ENCODE measurements at places on chromosomes 16 and 17.

GRCh38 chr17:55453839-55454557 is 32.4 kb upstream of the MMD start:
- no peak for DNase-seq

GRCh38 chr16:243348-243747 is 8.7 kb downstream of the FAM234A start:
- DNase-seq = no peak

- no peak for DNase-seq
These were observed 48.4 kb upstream of the DOC2B start for GRCh38 chr17:229709-230394.

GRCh38 chr17:9465210-9465921 is 110.3 kb downstream of the STX8 start:
- DNase-seq = peak; percentile 51

- no peak for DNase-seq
These were observed 7.4 kb downstream of the LASP1 start for GRCh38 chr17:38877130-38877851.

All from EH (cell line).